Natural killer cell treated with Interleukin-12 subunit alpha and Interleukin-12 subunit beta and Interleukin-15 and Interleukin-18, amount 100 ng/mL, for 72 hours (primary cell): ENCODE measurements at places on chromosomes 2 and 18. TPM values are rescaled to one million over a fixed set of nuclear protein-coding genes. Genes with fewer than 3 reads are reported as not detected.

DNA sequence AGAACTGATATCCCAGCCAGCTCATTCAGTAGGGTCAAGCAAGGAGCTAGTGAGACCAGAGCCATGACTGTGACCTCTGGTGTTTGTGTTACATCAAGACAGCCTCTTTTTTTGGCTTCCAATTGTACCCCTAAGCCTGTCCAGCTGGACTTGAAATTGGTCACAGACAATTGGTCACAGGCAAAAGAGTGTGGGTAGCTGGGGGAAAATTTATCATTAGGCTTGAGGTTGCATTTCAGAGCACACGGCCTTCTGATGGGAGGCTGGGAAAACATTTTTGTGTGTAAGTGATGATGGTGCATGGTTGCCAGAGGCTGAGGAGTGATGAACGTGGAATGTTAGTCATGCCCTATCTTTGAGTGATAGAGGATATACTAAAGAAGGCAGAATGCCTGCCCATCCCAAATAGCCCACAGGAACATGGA is 285.1 kb upstream of the SLC14A2 start:
- DNase-seq = no peak

DNA sequence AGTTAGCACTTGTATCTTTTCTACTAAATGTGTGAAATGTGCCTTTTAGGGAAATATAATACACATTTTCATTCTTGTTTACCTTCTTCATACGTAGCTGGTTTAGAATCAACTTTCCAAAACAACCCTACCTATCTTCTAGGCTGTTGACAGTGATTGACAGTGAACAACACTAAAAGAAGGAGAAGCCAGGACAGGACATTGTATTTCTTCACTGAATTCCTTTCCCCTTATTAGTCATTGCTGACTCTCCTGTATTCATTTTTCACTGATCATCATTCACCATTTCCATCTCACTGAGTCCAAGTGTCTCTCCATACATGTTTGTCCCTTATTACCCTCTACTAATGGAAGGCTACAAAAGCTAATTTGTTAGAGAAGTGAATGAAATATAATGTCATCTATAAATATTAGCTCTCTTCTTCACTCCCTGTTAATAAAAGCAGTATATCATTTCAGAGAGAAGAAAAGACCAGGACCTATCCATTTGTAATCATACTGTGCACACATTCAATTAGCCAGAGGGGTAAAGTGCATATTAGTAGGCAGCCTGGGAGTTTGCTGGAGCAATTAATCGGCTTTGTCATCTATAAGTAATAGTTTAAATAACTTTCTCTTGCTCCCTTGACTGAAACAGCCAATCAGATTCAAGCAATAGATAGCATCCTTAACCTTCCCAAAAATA is 192.5 kb upstream of the FOSL2 start:
- DNase-seq = no peak

- DNase-seq = peak; percentile 48
Measured at GRCh38 chr18:48100651-48101165, 170.2 kb upstream of the SMAD2 start.

The REG3A gene
- total RNA-seq = not detected
